GDM1 (cell line): ENCODE measurements at places on chromosomes 16 and 17.

DNA sequence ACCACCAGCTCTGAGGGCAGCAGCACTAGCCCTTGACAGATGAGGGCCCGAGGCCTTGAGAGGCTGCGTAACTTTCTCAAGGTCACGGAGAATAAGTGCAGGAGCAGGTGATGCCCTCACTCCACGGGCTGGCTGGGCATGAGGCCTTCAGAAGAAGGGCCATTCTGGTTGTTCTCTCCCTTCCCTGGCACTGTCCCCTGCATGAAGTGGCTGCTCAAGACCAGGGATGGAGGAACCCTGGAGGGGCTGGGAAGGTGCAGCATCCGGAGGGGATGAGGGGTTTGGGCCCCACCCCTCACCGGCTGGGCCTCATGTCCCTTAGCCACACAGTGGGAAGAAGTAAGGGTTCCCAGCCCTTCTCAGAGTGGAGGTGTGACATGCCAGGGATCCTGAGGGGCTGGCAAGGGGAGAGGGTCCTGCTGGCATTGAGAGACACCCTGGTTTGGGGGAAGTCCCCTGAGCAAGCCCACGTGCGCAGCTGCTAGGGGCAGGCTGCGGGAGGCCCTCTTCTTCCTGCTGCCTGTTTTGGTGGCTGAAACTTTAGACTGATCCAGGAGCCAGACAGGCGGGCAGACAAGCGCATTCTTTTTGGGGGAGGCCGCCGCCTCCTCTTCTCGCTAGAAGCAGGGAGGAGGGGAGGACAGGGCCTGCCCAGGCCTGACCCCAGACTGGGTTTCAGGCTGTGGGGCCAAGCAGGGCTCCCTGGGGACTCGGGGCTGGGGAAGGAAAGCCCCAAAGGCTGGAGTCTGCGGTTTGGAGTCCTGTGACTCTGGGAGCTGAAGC lies 74.0 kb downstream of the N4BP1 start:
- peak; percentile 57 for DNase-seq

DNA sequence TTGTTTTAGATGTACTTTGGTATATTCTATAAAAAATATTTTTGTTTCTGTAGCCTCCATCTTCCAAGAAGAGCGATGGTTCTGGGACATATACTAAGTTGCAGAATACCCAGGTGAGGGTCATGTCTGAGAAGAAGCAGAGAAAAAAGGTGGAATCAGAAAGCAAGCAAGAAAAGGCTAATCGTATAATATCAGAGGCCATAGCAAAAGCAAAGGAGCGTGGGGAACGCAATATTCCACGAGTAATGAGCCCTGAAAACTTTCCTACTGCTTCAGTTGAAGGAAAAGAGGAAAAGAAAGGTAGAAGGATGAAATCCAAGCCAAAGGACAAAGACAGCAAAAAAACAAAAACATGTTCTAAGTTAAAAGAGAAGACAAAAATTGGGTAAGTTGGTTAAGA lies 154.6 kb downstream of the CHD9 start:
- DNase-seq = no peak

DNA sequence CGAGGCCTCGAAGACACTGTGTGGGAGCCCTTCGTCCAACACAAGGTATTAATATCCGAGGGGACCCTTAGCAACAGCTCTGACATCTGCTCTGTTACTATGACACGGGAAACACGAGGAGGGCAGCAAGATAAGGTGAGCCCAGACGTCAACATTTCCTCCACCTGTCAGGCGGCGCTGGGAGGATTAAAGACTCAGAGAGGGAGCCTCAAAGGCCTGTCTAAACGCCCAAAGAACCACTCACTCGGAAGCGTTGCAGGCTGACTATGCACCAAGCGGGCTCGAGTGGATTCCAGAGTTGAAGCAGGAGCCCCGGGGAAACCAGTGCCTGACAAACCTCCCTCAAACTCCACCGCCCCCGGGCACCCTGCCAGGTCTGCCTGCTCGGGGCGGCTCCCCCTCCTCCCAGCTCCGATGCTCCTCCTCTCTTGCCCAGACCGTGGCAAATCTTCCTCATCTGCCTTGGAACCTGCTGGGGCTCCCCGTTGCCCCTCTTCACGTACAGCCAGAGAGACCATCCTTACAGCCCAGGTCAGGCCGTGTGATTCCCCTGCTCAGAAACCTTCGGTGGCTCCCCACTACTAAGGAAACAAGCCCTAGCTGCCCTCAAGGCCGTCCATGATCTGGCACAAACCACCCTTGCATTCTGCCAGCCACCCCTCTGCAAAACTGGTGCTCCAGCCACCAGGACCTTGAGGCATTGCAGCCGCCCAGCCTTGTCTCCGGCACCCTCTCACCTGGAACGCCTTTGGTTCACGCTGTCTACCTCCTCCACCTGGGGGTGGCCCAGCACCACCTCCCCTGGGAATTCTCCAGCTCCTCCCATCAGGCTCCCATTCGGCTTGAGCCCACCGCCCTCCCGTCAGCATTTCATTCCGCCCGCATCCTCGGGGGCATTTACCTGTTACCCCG lies 16.2 kb downstream of the RPH3AL start:
- no peak for DNase-seq

GRCh38 chr17:64632606-64633005 lies 29.5 kb downstream of the SMURF2 start:
- no peak for DNase-seq

GRCh38 chr16:24971718-24972117 lies 43.5 kb downstream of the ARHGAP17 start:
- DNase-seq = no peak

DNA sequence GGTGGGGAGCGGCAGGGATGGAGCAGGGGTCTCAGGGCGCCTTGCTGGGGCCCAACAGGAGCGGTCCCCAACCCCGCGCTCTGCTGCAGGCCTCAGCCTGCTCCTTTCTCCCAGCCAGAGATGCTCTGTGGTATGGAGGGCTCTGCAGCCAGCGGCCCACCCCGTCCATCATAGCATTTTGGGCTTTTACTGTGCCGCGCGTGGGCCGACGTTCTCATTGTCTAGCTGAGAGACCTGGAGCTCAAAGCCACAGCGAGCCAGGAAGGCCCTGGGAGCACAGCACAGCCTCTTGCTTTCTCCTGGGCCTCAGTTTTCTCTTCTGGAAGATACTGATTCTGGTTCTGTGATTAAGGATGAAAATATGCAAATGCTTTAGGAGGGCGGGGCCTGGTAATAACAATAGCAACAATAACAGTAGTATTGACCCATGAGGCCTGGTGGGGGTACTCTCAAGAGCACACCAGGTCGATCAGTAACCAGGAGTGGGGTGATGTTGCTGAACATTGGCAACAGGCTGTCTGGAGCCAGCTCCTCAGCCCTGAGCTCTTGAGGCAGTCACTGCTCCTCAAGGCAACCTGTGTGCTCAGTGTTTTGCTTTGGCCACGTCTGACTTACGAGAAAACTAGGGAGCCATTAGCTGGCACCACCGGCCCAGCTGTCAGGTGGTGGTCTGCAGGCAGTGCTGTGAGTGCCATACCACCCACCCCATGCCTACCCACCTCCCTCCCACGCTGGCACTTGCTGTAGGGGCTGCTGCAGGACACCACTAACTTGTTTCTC lies 1.1 kb upstream of the RASD1 start:
- DNase-seq = no peak

DNA sequence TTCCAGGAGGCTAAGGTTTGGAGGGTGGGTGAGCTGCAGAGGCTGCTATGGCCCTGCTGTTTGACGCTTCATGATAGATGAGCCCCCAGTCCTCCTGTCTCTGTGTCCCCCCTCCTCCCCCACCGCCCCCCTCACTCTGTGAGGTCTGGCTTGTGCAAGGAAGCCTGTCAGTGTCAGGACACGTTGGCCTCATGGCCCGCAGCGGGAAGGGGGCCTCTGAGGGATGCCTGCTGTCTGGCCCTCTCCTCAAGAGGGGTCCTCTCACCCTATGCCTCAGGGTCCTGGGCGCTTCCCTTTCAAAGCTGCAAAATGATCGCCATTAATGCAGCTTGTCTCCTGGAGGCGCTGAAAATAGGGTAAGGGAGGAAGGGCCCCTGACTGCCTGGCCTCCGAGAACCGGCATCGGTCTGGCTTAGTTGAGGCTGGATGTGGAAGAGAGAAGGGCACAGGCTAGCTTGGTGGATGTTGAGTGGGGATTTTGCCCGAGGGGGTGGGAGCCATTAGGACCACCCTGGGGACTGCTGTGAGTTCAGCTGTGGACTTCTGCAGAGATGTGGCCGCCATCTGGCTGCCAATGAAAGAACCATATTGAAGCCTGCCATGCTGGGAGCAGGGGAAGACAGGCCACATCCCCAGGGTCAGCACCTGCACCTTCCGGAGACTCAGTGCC lies 14.8 kb upstream of the GOSR2 start:
- no peak for DNase-seq

DNA sequence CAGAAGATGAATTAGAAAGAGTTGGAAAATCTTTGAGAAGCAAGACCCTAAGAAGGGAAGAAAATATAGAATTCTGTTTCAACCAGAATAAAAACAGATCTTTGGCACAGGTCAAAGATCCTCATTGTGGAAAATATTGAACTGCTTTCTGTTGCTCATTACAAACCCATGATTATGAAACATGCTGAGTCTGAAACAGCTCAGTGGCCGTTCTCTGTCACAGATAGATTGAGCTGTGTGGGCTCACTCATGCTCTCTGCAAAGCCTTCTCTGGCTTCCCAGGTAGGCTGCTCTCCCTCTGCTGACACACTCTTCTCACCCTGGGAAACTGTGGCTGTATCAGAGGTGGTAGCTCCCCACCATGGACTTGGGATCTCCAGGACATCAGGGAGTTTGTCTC lies 3.4 kb upstream of the KRT38 start:
- no peak for DNase-seq

DNA sequence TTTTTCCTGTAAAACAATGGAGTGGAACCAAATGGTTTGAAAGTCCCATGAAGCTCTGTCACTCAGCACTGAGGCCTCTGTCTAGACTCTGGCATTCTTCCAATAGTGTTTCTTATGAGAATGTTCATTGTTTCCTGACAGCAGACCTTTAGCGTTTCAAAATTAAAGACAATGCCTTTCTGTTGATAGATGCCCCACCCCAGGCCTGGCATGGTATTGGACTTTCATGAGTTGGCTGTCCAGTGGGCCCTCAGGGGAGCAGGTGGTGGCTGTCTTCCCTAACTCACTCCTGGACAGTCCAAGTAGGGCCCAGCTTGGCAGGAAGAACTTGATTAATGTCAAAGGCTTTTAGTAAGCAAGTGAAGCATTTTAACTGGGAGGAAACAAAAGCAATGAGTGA lies 186.5 kb upstream of the CCL2 start:
- no peak for DNase-seq

DNA sequence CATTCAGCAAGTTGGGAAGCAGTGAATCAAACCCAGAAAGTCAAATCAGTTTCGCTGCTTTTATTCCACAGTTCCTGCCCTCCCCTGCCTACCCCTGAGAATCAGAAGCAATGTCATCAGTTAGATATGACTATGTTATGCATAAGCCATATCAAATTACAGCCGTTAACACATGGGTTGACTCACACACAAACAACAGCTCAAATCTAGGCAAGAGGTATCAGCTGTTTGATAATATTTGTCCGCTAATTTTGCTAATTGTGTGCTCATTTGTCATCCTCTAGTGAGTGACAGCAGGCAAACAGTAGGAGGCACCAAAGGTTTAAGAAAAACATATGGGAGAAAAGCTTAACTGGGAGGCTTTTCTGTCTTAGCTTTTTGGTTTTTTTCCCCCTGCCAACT lies 327.4 kb upstream of the CCL2 start:
- no peak for DNase-seq

- DNase-seq = peak; percentile 28
Observed at GRCh38 chr17:57948555-57949420, 6.4 kb downstream of the CUEDC1 start.

DNA sequence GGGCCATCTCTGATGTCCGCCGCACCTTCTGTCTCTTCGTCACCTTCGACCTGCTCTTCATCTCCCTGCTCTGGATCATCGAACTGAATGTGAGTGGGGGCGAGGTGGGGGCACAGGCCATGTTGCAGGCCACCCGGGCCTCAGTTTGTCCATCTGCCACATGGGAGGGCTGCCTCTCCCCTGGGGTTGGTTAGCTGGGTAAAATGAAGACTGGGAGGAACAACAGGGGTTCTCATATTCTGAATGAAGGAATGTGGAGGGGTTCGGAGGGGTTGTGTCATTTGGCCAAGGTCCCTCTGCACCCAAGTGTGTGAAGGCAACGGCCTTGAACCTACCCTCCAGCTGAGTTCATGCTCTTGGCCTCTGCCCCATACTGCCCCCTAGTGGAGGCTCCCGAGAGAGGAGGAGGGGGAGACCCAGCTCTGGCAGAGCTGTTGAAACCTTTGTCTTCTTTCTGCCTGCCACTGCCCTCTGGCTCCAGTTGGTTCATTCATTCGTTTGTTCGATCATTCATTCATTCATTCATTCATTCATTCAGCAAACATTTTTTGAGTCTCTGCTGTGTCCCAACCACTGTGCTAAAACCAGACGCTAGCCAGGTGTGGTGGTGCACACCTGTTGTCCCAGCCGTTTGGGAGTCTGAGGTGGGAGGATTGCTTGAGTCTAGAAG lies 11.4 kb upstream of the TCAP start:
- peak; percentile 17 for DNase-seq

GRCh38 chr16:24681793-24682192 lies 47.7 kb upstream of the TNRC6A start:
- DNase-seq = no peak

DNA sequence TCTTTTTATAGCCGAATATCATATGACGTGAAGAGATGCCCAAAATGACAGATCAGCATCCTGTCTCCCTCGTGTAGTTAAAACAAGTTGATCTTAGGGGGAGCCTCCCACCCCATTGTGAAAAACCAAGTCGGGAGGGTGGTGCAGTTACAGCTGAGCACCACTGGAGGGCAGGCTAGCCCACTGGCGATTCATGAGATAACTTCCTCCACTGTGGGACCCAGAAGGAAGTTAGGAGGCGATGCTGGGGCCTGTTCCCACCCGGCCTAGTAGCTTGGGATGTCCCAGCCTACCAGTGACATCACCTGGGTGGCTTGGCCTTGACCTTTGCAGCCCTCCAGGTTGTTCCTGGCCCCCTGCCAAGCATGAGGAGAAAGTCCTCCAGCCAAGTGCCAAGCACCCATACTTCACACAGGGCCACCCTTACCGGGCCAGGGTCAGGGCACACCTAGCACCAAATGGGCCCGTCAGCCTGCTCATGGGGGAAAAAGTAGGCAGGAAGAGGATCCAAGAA lies 8.1 kb upstream of the CPNE2 start:
- DNase-seq = peak; percentile 32

GRCh38 chr17:81534157-81535006 lies 6.2 kb downstream of the FSCN2 start:
- DNase-seq = no peak

- no peak for DNase-seq
Observed at GRCh38 chr17:45408611-45409421, 23.9 kb downstream of the ARHGAP27 start.

DNA sequence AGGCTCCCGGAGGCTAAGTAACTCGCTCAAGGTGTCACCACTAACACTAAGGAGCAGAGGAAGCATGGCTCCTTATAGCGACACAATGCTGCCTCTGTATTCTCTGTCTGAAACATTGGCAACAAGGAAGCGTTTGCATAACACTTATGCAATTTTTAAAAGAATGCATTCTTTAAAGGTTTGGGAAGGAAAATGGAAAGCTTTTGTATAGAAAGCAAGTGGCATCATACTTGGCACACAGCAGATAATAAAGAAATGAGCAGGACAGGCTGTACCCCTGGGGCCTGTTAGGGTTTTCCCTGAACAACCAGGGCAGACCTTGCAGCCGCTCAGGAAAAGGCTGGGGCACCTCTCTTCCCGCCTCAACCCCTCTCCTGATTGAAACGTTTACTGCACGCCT lies 36.9 kb downstream of the PPL start:
- DNase-seq = no peak
